ENCODE measurements at places on chromosomes 7 and 10.

GRCh38 chr10:125039354-125039769, 97.4 kb downstream of the ZRANB1 start:
- peak; percentile 67 for DNase-seq

GRCh38 chr10:15864419-15864818, 4.1 kb upstream of the MINDY3 start:
- no peak for DNase-seq

DNA sequence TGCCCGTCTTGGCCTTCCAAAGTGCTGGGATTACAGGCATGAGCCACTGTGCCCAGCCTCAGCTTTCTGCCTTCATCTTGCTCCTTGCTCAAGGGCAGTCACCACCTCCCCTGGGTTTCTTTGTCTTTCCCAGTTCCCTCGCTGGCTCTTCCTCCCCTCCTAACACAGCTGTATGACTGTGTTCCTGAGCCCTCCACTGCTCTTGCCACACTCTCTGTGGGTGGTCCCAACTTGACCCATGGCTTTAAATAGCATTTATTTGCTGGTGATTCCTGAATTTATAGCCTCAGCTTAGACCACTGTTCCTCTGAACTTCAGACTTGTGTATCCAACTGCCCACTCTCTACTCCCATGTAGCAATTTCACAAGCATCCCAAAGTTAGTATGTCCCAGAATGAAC, 181.3 kb downstream of the BAMBI start:
- DNase-seq = no peak

GRCh38 chr10:31829776-31830175, 98.9 kb downstream of the ARHGAP12 start:
- DNase-seq = no peak

GRCh38 chr10:96344178-96344577, 14.6 kb downstream of the OPALIN start:
- no peak for DNase-seq

GRCh38 chr7:148255333-148255732, 335.2 kb upstream of the C7orf33 start:
- no peak for DNase-seq

Measured in posterior vena cava (tissue), 2 donors.